Spinal cord (tissue), 10 donors: ENCODE measurements at places on chromosomes 5 and 9. TPM values are rescaled to one million over a fixed set of nuclear protein-coding genes. Genes with fewer than 3 reads are reported as not detected.

GRCh38 chr5:132368186-132368585 is 1.3 kb upstream of the SLC22A5 start:
- no peak for DNase-seq

GRCh38 chr9:96078897-96079490 is 203.5 kb downstream of the ERCC6L2 start:
- DNase-seq = no peak

DNA sequence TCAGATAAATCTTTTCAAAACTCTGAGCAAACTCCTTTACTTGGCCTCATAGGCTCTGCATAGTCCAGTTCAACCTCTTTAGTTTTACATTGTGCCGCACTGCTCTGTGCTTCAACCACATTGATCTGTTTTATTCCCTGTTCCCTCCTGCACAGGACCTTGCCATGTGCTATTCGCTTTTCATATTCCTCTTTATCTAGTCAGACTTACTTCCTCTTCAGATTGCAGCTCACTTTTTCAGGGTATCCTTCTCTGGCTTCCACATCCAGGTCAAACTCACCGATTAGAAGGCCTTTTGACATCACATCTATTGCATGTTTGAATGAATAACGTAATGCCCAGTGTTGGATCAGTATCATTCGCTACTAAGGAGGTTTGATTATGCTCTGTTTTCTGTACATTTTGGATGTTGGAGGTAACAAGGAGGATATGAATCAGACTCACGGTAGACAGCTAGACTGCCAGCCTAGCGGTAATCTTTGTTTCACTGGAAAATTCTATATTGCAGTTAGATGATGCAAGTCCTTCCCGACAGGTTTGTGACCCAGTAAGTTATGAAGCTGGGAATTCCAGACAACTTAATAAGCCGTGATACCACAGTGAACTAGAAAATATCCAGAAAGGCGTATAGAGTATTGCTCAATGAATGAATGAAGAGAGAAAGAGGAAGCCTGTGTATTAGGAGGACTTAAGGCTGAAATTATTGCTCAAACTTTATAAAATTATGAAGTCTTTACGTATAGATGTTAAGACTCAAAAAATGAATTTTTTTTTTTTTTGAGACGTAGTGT is 65.7 kb downstream of the IQGAP2 start:
- DNase-seq = no peak

GRCh38 chr9:88559661-88560060 is 24.7 kb downstream of the NXNL2 start:
- no peak for DNase-seq

- DNase-seq = no peak
Measured at GRCh38 chr9:95171596-95171995, 145.9 kb downstream of the FANCC start.

GRCh38 chr9:15529566-15530324 is 19.0 kb upstream of the PSIP1 start:
- no peak for DNase-seq

- no peak for DNase-seq
Measured at GRCh38 chr5:132877938-132878337, 4.5 kb downstream of the LEAP2 start.

GRCh38 chr9:90789862-90790261 is 11.8 kb upstream of the SYK start:
- DNase-seq = no peak

- no peak for DNase-seq
Measured at GRCh38 chr9:113299800-113300292, 3.3 kb downstream of the RNF183 start.

GRCh38 chr5:78600687-78601414 is 47.7 kb downstream of the LHFPL2 start:
- no peak for DNase-seq

DNA sequence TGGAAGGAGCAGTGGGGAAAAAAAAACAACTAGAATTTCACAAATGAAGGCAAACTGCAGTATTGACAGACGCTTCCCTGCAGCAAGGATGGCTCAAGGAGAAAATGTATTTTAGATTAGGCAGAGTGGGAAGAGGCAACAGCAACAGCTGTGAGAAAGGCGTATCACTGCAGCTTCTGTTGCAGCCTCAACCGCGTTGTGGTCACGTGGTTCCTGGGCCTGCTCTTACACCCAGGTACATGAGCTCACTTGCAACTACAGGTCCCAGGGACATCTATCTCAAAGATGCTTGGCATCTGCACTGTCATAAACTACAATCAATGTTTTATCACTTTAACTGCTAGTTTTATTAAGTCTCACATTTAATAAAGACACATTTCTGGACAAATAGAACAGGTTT is 36.0 kb upstream of the GOLM1 start:
- DNase-seq = no peak

DNA sequence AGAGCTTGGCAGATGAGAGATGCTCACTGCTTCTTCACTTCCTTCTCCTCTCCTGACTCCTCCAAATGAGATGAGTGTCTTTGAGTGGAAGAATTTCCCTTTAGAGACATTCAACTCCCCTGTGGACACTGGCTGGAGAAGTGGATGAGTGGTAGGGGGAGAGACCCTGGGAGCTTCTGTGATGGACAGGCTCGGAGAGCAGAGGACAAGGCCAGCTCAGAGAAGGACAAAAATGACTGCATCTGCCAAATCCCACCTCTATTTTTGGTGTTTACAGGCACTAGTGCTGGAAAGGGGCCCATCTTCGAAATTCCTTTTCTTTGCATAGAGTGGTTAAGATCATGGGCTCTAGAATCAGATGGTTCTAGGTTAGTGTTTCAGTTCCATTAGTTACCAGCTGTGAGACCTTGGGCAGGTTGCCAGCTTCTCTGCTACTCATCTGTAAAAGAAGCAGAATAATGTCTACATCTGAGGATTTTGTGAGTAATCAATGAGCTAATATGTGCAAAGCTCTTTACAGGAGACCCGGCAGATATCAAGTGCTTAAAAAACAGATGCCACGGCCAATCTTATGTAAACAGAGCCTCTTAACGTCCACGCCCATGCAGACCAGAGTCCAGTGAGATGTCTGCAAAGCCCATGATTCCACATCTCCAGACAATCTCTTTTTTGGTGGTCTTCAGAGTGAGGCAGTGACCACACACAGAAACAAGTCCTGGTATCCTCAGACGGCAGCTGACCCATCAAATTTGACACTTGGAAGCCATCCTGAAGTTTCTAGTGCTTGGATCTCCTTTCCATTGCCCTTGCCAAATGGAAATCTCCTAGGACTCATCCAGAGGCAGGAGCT is 13.6 kb upstream of the COL27A1 start:
- no peak for DNase-seq

DNA sequence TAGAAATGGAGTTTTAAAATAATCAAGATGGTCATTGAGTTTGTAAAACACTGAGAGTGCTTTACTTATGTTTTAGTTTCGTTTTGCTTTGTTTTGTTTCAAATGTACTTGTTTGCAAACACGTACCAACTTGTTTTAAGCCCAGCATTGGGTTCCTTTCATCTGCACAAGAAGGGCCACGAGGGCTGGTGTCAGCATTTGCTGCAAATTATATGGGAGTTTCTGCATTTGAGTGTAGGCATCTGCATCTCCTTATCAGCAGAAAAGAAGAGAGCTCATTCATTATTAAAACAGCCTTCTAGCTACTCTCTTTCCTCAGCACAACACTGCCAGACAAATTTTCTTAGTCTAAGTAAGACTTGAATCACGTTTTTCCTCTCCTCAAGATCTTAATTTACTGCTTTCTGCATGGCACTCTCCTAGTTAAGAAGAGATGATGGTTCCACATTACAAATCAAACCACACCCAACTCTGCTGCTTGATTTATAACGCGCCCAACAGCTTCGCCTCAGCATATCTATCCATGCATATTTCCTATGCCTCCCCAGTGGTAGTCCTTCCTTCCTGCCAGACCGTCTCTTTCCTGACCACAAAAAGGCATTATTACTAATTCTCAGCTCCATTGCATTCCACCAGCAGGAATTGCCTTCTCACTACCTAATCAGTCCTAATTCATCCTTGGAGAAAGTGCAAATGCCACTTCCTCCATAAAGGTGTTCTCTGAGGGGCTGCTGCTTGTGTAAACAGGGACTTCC is 95.2 kb upstream of the CAST start:
- no peak for DNase-seq

GRCh38 chr5:131259326-131259725 is 4.5 kb upstream of the CDC42SE2 start:
- DNase-seq = no peak

DNA sequence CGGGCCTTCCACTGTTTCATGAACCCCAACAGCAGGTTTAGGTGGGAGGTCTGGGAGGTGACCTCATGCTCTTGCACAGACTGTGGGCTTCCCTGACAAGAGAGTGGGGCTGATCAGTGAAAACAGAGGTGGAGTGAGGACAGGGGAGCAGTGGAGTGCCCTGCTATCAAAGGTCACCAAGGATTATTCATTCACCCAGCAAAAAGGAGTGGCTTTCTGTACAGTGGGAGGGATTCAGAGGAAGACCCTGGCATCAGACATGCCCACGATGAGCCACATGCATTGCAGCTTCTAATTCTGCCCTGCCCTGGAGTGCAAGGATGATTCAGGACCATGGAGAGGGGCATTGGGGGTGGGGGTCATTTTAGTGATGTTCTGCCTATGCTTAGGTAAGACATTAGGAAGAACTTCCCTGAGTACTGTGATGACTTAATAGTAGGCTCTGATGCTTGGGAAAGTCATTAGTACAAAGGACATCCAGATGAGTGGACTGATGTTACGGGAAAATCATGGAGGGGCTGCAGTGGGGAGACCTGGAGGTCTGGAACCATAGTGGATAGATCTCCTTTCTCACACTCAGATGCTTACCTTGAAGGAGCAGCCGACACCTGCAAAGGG is 12.8 kb downstream of the TRAF1 start:
- no peak for DNase-seq

GRCh38 chr9:134698587-134699342 is 57.2 kb downstream of the COL5A1 start:
- DNase-seq = no peak

DNA sequence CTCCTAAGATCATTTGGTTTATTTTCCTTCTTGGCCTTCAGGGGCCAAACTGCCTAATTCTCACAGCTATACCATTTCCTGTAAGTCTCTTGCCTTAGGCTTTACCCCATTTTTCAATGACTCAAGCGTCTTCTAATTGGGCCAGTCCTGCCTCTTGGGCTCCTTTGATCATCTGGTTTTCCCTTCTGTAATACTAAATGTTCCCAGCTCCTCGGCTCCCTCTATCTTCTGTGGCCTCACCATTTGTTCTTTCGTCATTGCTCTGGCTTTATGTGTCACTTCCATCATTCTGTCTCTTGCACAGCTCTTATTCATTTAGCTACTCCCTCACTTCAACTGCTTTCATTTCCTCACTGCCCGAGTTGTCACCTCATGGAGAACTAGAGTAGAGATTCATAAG is 14.5 kb upstream of the SPINK7 start:
- no peak for DNase-seq

GRCh38 chr9:84567805-84568204 is 101.7 kb upstream of the NTRK2 start:
- DNase-seq = no peak

DNA sequence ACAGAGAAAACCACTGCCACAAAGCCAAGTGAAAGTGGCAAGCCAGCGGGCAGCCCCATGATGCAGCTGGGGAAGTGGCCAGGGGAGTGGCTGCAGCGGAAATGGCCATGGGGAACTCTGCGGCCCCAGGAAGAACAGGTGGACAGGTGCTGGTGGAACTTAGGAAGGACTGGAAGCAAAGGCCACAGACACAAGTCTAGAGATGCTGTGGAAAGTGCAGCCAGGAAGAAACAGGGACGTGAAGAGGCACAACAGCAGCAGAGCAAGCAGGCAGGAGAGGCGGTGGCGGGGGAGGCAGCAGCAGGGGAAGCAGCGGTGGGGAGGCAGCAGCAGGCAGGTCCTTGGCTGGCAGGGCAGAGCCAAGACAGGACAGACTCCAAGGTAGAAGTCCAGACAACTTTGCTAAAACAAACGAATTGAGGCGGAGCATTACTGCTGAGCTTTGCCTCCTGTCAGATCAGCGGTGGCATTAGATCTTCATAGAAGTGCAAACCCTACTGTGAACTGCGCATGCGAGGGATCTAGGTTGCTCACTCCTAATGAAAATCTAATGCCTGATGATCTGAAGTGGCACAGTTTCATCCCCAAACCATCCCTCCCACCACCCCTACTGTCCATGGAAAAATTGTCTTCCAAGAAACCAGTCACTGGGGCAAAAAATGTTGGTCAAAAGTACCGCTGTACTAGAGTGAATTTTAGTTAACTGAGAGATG is 11.8 kb downstream of the SURF6 start:
- no peak for DNase-seq

DNA sequence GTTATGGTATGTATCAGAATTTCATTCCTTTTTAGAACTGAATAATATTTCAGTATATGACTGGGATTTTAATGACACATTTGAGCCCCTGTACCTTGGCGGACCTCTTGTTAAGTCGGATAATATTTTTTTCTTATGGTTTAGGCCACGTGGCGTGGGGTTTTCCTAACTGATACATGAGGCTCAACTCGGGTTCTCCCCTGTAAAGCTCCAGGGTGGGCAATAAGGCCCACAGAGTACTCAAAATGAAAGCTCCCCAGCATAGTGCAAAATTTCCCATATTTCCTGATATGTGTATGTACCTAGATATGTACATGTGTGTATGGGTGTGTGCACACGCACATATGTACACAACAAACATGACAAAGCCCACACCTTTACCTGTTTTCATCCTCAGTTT is 24.5 kb downstream of the TICAM2 start:
- DNase-seq = no peak

GRCh38 chr5:76449606-76450005 is 46.5 kb downstream of the IQGAP2 start:
- DNase-seq = peak; percentile 77

DNA sequence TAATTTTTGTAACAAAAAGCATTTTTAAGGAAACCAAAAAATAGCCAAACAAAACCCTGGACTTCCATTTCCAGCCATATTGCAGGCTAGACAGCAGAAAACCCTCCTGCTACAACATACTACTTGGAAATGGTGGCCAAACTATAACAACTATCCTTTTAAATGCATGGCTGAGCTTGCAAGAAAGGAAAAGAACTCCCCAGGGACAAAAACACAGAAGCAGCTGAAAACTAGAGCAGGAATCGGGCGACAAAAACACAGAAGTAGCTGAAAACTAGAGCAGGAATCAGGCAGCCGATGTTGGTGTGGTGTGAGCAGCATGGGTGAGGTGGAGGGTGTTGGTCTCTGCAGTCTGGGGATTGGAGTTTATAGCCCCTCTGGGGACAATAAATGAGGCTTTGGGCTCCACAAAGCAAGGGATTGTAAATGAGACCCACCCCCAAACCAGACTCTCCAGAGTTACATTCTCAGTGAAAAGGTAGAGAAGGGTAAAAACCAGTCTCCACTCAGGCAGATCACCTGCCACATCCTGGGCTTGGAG is 95.2 kb downstream of the C9orf50 start:
- DNase-seq = peak; percentile 86

- no peak for DNase-seq
Measured at GRCh38 chr5:101278011-101278687, 375.1 kb upstream of the ST8SIA4 start.

Gene SPATA31E1
- 0.06 TPM for total RNA-seq

Gene AQP3
- total RNA-seq = 2.5 TPM

Gene NUTM2G
- not detected for total RNA-seq

Gene SERINC5
- total RNA-seq = 64.5 TPM

Gene DMRT2
- 2.0 TPM for total RNA-seq

Gene RIGI
- 12.2 TPM for total RNA-seq

Gene WDR38
- 0.59 TPM for total RNA-seq

Gene AIF1L
- 52.5 TPM for total RNA-seq

Gene DOK3
- 3.4 TPM for total RNA-seq

Gene GHR
- 12.2 TPM for total RNA-seq

Gene SET
- total RNA-seq = 512 TPM

Gene ZFR
- total RNA-seq = 162 TPM

Gene SLC6A19
- 0.06 TPM for total RNA-seq

Gene PTGES
- total RNA-seq = 2.5 TPM
